ENCODE measurements at places on chromosomes 16 and 17.

GRCh38 chr16:69909760-69910159 is 41.4 kb upstream of the CLEC18A start:
- no peaks in the 10 kb centered on the region for H3K36me3 ChIP-seq
- no peak overlapping the region for H3K27ac ChIP-seq
- DNase-seq: no peak
- no peak overlapping the region for H3K4me3 ChIP-seq
- H3K4me1 ChIP-seq: no peaks in the 10 kb centered on the region

DNA sequence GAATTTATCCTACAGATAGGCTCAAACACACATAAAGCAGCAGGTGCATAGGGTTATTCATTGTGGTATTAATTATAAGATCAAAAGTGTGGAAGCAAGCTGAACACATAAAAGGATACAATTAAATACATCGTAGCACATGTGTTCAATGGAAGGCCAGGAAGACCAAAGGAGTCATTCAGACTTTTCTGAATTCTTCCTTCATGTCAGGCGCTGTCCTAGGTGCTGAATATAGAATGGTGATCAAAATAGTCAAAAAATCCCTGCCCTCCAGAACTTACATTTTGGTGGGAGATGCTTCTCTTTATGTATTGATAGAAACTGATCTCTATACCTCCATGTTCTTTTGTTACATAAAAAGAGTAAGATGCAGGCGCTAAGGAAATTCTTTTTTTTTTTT is 439.0 kb upstream of the ASIC2 start:
- no peaks in the 10 kb centered on the region for H3K4me1 ChIP-seq
- no peak overlapping the region for H3K4me3 ChIP-seq
- no peaks in the 10 kb centered on the region for H3K27me3 ChIP-seq
- peak; percentile 75 for DNase-seq
- no peak overlapping the region for H3K27ac ChIP-seq

GRCh38 chr17:57484081-57484666 is 227.9 kb downstream of the MSI2 start:
- H3K36me3 ChIP-seq: no peaks in the 10 kb centered on the region
- no peaks in the 10 kb centered on the region for H3K27me3 ChIP-seq
- DNase-seq: no peak
- peaks cover 7% of the 10 kb centered on the region for H3K4me1 ChIP-seq
- H3K4me3 ChIP-seq: no peak overlapping the region

GRCh38 chr17:77654296-77654695 is 304.2 kb upstream of the TNRC6C start:
- H3K36me3 ChIP-seq: no peaks in the 10 kb centered on the region
- no peak overlapping the region for H3K4me3 ChIP-seq
- H3K27me3 ChIP-seq: no peaks in the 10 kb centered on the region

GRCh38 chr17:33667052-33667509 is 374.0 kb upstream of the ASIC2 start:
- DNase-seq: no peak
- H3K4me3 ChIP-seq: no peak overlapping the region
- H3K27me3 ChIP-seq: no peaks in the 10 kb centered on the region
- H3K27ac ChIP-seq: no peak overlapping the region
- H3K36me3 ChIP-seq: no peaks in the 10 kb centered on the region
- no peaks in the 10 kb centered on the region for H3K4me1 ChIP-seq

DNA sequence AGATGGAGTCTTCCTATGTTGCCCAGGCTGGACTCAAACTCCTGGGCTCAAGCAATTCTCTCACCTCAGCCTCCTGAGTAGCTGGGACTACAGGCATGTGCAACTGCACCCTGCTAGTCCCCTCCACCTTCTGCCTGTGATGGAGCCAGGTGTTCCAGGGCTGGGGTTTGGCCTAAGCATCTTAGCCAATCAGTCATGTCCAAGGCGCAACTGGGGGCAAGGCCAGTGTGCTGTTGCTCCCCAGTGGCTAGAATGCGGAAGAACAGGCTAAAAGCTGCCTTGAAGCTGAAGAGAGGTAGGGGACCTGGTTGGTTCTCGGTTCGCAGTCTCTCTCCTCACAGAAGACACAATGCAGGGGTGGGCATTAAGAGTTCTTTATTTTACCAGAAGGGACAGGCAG is 18.6 kb downstream of the FLOT2 start:
- H3K36me3 ChIP-seq: no peaks in the 10 kb centered on the region
- peak; percentile 95 for DNase-seq
- H3K4me1 ChIP-seq: no peaks in the 10 kb centered on the region
- H3K27me3 ChIP-seq: no peaks in the 10 kb centered on the region
- no peak overlapping the region for H3K4me3 ChIP-seq
- no peak overlapping the region for H3K27ac ChIP-seq

DNA sequence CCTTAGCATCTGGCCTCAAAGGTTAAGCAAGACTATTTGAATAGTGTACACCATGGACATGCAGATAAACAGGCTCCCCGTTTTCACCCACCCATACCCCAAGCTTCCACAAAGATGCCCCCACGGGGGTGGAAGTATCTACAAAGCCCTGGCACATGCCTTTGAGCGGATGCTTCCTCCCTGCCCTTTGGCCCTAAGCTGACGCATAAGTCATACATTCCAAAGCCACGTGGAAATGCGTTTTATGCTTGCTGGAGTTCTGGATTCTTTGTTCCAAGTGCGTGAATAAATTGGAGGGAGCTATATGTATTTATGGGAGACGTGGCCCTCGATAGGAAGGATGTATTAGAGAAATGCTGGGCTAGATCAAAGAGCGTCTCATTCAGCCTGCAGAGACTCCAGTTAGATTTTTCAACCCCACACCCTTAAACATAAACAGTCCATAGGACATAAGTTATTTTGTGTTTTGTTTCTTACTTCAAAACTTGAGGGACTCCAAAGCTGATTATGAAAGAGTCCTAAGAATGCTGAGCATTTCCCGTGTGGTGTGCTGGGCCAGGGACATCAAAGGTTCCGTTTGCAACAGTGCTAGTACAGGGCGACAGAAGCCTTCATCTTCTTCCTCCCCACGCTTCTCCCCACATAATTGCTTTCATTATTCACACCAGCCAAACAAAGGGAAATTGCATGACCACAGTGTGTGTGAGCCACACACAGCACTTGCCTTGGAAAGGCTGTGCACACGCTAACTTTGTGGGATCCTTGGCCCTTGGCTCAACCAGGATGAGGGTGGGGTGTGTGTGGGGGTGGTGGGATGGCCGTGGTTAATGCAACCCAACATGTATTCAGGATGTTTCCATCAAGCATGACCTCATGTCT is 73.6 kb downstream of the WIPI1 start:
- no peak overlapping the region for H3K27ac ChIP-seq
- H3K36me3 ChIP-seq: no peaks in the 10 kb centered on the region
- no peak overlapping the region for H3K4me3 ChIP-seq
- no peaks in the 10 kb centered on the region for H3K27me3 ChIP-seq

DNA sequence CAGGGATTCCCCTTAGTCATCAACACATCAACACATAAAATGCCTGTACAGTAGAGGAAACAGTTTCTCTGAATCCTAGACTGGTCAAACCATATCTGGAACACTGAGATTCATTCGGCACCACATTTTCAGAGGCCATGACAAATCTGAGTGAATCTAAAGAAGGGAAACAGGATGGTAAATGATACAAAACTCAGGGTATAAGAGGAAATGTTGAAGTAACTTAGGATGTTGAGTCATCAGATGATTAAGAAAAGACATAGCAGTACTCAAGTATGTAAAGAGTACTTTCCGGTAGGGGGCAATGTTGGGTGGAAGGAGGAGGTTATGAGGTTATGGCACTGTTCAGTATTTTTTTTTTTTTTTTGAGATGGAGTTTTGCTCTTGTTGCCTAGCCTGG is 358.5 kb upstream of the PMFBP1 start:
- no peaks in the 10 kb centered on the region for H3K27me3 ChIP-seq
- DNase-seq: peak; percentile 17
- no peak overlapping the region for H3K27ac ChIP-seq
- no peaks in the 10 kb centered on the region for H3K36me3 ChIP-seq
- H3K4me3 ChIP-seq: no peak overlapping the region

DNA sequence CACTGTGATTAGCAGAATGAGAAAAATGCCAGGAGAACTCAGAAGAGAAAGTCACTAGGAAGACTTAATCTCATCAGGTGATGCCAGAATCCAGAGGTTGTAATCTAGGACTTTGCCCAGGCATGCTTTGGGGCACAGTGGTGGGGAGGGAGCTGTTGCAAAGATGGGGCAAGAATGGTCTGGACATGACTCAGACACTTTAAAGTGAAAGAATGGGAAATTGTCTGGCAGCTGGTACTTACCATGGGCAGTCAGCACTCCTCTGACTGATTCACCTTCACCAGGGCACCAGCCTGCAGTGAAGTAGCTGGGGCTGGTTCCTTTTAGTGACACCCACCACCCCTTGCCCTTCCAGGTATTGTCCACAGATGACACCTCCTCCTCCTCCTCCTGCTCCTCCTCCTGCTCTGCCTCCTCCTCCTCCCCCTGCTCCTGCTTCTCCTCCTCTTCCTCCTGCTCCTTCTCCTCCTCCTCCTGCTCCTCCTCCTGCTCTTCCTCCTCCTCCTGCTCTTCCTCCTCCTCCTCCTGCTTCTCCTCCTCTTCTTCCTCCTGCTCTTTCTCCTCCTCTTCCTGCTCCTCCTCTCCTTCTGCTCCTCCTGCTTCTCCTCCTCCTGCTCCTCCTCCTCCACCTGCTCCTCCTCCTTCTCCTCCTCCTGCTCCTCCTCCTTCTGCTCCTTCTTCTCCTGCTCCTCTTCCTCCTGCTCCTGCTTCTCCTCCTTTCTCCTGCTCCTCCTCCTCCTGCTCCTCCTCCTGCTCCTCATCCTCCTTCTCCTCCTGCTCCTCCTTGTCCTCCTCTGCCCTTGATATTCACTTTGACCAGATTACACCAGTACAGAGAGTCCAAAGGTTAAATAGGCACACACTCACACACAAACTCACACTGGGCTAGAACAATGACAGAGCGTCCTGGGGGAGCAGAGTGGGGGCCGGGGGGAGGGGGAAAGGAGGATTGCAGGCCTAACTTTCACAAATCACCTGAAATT is at the start of gene CHD9NB:
Gene CHD9NB (minus strand): TSS at position 379 of the 983 bp plus-strand sequence. CDS start 8,739 bp downstream, outside the sequence.
- H3K4me1 ChIP-seq: peaks cover 19% of the 10 kb centered on the region
- H3K4me3 ChIP-seq: no peak within 1 kb of the TSS
- DNase-seq: no peak
- H3K36me3 ChIP-seq: no peaks in the 10 kb centered on the region

DNA sequence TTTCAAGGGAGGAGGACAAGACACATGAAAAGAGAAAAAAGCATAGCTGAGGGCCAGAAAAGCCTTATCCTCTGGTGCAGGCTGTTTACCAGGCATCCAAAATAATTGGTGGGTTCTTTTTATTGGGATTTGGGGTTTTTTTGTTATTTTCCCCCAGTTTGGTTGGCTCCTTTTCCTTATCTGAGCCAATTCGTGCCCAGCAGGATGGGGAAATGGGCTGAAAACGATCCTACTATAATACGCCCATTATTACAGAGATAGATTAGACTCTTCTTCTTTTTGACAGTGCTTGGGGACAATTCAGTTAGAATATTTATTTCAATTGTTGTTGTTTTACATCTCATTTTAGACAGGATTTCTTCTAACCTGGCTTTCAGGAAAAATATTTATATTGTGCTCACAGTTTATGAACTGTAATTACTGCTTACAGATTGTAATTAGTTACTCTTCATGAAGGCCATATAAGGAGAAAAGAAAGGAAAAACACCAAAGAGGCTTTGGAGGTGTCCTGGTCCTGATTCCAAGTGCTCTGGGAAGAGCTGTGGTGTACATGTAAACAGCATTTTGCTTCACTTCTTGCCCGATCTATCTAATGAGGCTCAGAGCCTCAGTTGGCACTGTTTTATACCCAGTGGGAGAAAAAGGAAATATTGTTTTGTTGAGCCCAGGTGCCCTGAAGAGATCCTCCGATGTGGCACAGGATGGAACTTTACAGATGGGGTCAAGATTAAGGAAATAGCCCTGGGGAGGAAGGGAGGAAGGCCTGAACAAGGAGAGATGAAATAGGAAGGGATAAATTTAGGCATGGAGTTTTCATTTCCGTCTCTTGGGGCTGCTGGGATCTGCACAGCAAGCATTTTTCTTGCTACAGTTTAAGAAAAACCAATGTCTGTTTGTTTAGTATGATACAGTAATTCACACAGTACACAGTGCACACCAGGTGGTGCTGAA is 611 bp upstream of the ANKRD40 start:
- H3K27ac ChIP-seq: peak overlapping the region; percentile 93
- peaks cover 5% of the 10 kb centered on the region for H3K4me1 ChIP-seq
- 0 out of 2 replicates have a peak, but pooled peaks cover 3% of the 10 kb centered on the region for H3K36me3 ChIP-seq
- DNase-seq: no peak
- peak overlapping the region; percentile 68 for H3K4me3 ChIP-seq

DNA sequence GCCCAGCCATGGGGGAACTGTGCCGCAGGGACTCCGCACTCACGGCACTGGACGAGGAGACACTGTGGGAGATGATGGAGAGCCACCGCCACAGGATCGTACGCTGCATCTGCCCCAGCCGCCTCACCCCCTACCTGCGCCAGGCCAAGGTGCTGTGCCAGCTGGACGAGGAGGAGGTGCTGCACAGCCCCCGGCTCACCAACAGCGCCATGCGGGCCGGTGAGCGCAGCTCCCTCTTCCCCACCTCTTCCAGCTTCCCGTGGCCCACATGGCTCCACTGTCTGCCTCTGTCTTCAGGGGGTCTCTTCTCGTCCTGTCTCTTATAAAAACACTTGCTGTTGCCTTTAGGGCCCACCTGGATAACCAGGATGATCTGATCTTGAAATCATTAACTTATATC is 11.6 kb downstream of the CARD14 start:
- no peaks in the 10 kb centered on the region for H3K36me3 ChIP-seq
- no peak for DNase-seq
- H3K4me1 ChIP-seq: no peaks in the 10 kb centered on the region
- H3K27ac ChIP-seq: no peak overlapping the region

GRCh38 chr16:23301251-23302044 is 654 bp upstream of the SCNN1B start:
- H3K4me3 ChIP-seq: peak overlapping the region; percentile 79
- peak; percentile 59 for DNase-seq
- H3K36me3 ChIP-seq: no peaks in the 10 kb centered on the region
- H3K4me1 ChIP-seq: peaks cover 6% of the 10 kb centered on the region
- no peak overlapping the region for H3K27ac ChIP-seq

DNA sequence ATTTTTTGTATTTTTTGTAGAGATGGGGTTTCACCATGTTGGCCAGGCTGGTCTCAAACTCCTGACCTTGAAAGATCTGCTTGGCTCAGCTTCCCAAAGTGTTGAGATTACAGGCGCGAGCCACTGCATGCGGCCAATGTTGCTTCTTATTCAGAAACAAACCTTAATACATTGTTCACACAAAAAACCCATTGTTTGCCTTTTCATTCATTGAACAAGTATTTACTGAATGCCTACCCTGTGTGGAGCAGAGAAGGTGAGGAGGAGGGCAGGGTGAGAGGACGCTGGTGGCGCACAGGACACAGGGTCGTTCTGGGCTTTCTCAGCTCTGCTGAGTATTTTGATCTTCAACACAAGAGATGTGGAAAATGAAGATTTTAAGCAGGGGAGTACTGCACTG is 8.0 kb upstream of the KRT23 start:
- no peak overlapping the region for H3K4me3 ChIP-seq
- no peak for DNase-seq
- H3K27ac ChIP-seq: no peak overlapping the region
- H3K4me1 ChIP-seq: no peaks in the 10 kb centered on the region
- H3K36me3 ChIP-seq: no peaks in the 10 kb centered on the region

GRCh38 chr17:74921026-74921681 is 1.9 kb downstream of the USH1G start:
- no peak overlapping the region for H3K27ac ChIP-seq
- H3K36me3 ChIP-seq: no peaks in the 10 kb centered on the region
- H3K4me1 ChIP-seq: peaks cover 16% of the 10 kb centered on the region
- H3K4me3 ChIP-seq: no peak overlapping the region

Data from GM23338 (cell line).